ENCODE measurements at places on chromosomes 11 and 22. TPM values are rescaled to one million over a fixed set of nuclear protein-coding genes. Genes with fewer than 3 reads are reported as not detected.

GPR83 gene
- polyA plus RNA-seq: 0.93 TPM

DNA sequence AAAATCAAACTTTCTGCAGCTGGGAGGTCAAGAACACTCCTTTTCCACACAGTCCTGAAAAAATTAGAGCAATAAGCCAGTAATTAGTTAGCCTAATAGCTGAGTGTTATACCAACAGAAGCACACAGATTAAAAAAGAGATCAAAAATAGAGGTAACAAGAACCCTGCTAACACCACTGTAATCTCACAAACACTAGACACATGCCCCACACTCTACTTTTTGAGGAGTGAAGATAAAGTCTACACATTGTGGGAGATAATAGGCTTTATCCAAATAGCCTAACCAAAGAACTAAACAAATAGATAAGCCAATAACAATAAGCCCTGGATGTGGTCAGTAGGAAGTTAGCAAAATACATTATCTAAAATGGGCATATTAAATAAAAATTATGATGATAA is 372.7 kb upstream of the ANO5 start:
- DNase-seq: no peak

DNA sequence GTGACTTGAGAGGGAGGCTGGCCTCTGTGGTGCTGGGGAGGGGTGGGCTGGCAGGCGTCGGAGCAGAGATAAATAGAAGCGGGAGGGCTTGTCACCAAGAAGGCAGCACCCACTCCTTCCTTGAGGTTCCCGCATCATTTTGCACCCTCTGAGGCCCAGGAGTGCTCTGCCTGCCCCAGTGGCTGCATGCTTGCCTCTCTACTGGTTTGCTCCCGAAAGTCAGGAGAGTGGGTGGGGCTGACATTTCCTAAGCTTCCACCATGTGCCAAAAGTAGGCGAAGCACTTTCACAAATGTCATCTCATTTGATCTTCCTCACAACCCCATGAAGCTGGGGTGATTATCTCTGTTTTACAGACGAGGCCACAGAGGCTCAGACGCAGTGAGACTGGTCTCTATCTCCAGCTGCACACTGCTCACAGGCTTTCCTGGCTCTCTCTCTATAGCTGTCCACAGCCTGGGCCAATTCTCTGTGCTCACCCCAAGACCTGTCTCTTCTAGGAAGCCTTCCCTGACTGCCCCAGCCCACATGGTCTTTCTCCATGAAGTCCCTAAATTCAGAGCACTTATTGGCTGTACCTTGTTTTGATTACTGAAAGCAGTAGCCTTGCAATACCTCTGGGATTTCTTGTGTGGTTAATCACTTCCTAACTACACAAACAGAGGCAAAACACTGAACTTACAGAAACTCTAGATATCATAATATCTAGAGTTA is 2.6 kb upstream of the UCP3 start:
- DNase-seq: no peak

GRCh38 chr11:103035791-103036434 is 56.0 kb downstream of the DCUN1D5 start:
- peak; percentile 20 for DNase-seq

DNA sequence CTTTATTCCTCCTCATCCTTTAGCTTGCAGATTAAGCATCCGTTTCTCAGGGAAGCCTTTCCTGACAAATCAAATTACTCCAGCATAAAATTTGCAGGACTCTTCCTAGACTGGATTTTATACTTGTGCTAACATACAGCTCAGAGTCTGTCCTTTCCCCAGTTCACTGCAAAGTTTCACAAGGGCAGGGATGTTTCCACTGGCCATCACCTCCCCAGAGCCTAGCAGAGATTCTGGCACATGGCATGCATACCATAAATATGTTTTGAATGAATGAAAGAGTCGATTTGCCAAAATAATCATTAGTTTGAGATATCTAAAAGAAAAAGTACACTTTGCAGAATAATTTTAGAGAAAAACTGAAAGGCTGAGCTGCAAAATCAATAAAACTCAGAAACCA is 10.6 kb downstream of the MSANTD4 start:
- DNase-seq: no peak

CYP2R1 gene
- 24.6 TPM for polyA plus RNA-seq

GRCh38 chr11:98365941-98366340 is 654.8 kb upstream of the CNTN5 start:
- DNase-seq: no peak

DNA sequence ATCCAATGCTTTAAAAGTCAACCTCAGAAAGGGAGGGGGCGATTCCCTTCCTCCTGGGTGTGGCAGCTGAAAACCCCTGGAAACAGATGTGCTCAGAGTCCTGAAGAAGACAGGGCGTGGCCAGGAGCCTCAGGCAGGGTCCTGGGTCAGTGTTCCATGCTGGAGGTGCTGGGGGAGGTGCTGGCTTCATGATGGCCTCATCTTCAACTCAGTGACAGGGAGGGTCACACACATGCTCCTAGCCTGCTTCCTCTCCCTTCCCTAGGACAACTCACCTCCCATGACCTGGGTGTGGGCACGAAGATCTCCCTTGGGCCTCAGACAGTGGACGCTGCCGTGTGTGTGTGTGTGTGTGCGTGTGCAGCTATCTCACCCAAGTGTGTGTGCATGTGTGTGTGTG is 245.6 kb upstream of the B3GAT1 start:
- no peak for DNase-seq

Data from left renal pelvis (tissue), 4 donors.